Hair follicle dermal papilla cell (primary cell): ENCODE measurements at places on chromosomes 16 and 17. TPM values are rescaled to one million over a fixed set of nuclear protein-coding genes. Genes with fewer than 3 reads are reported as not detected.

Gene ADORA2B
- 10.4 and 12.6 TPM in 2 replicates for total RNA-seq

Gene TRAF4
- total RNA-seq, result 36.6 and 39.3 TPM in 2 replicates

Gene RCVRN
- under 0.01 and 0.16 TPM in 2 replicates for total RNA-seq

Gene PRCD
- 1.1 and 1.3 TPM in 2 replicates for total RNA-seq

Gene FAM20A
- total RNA-seq, result 6.7 and 8.1 TPM in 2 replicates

Gene SLC6A2
- under 0.01 TPM in 1 of 2 replicates, not detected in the other for total RNA-seq

Gene UNK
- total RNA-seq, result 26.0 and 28.1 TPM in 2 replicates

Gene MPP3
- 13.8 and 18.3 TPM in 2 replicates for total RNA-seq

Gene RAPGEFL1
- total RNA-seq, result 1.1 and 4.2 TPM in 2 replicates

Gene ASPHD1
- 1.5 and 2.1 TPM in 2 replicates for total RNA-seq

Gene GDPD3
- total RNA-seq, result 0.73 and 0.81 TPM in 2 replicates

Gene ZNF469
- total RNA-seq, result 1.9 and 3.1 TPM in 2 replicates

Gene CACNG3
- total RNA-seq, result not detected in 2 replicates

Gene MT1X
- 13.1 and 13.8 TPM in 2 replicates for total RNA-seq

Gene RASD1
- 1.9 and 2.6 TPM in 2 replicates for total RNA-seq

Gene PRKCA
- 33.3 and 40.4 TPM in 2 replicates for total RNA-seq

Gene KRT28
- total RNA-seq, result not detected in 2 replicates

Gene ASB16
- total RNA-seq, result not detected in 2 replicates

Gene CA7
- total RNA-seq, result not detected in 2 replicates

Gene PER1
- 12.3 and 17.2 TPM in 2 replicates for total RNA-seq

Gene C16orf92
- not detected in 2 replicates for total RNA-seq
